ENCODE measurements at places on chromosomes 2 and 18. TPM values are rescaled to one million over a fixed set of nuclear protein-coding genes. Genes with fewer than 3 reads are reported as not detected.

DNA sequence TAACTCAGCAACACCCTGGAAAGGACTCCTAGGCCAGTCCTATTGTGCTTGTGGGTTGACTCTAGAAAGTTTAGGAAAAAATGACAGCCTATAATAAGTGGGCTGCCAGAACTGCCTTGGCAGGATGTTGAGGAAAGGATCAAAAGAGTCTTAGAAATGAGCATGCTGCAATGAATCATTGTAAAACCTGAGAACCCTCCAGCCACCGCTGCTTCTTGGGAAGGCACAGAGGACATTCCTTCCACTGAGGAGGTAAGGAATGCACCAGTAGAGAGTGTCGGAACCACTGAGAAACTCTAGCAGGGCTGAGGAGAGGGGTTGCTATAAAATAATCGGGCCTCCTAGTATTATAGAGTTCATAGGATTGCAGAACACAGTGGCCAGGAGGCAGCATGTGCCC, 146.7 kb upstream of the SMIM21 start:
- no peak for DNase-seq

WNT6 gene
- total RNA-seq = not detected

CNDP1 gene
- total RNA-seq = not detected

ALK gene
- not detected for total RNA-seq

DNA sequence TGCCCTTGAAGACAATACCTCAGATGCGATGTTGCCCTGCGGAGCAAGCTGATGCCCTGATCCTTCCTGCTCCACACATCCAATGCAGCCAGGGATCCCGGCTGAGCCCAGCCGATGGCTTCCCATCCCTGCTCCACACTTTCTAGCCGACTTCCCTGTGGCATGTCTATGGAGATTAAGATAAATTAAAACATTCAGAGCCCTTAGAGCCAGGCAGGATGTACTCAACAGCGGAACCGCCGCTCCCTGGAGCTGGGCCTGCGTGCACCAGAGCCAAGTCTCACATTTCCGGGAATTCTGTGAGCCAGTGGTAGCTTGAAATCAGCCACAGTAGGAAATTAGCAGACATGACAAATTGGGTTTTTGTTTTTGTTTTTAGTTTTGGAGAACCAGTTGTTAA, 620.6 kb downstream of the GALR1 start:
- DNase-seq = no peak

DNA sequence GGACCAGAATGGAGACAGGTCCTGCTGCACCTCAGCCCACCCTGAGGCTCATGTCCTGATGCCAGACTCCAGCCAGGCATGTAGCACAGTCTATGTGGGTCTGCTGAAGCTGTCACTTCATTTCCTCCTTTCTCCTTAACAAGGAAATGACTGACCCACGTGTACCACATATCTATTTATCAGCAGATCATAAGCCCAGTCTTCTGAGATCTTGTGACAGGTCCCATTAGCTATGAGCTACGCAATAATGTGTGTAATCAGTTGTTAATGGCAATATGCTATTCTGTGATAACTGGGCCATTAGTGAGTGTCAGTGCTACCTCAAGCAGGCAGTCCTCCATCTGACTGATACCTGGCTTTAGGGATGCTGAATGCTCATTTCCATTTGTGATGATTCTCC, 615.3 kb downstream of the BCL11A start:
- no peak for DNase-seq

DNA sequence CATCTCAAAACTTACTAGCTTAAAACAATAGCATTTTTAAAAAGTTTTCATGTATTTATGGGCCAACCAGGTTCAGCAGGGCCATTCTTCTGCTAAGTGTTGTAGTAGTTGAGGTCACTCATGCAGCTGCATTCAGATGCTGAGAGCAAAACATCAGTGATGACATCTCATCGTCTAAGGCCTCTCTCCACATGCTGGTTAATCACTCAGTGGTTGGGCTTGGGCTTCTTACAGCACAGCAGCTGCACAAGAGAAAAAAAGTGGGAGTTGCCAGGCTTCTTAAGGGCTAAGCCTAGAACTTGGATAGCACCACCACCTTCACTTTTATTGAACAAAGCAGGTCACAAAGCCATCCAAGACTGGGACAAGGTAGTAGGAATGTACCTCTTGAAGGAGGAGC, 190.3 kb downstream of the IRS1 start:
- DNase-seq = no peak

DNA sequence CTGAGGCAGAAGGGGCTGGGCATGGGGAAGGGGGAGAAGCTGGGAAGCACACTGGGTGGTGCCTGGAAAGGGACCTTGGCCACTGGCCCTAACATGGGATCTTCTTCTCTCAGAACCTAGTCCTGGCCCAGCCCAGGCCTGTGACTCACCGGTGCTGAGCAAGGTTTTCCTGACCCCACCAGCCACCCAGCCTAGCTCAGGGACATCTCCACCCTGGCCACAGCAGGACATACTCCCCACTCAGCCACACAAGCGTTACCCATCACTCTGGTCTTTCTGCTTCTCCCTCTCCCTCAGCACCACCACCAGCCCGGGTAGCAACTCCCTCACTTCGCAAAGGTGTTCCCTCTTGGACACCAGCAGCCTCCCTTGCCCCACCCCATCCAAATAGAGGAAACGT, 22.8 kb downstream of the TNS1 start:
- DNase-seq = no peak

DNA sequence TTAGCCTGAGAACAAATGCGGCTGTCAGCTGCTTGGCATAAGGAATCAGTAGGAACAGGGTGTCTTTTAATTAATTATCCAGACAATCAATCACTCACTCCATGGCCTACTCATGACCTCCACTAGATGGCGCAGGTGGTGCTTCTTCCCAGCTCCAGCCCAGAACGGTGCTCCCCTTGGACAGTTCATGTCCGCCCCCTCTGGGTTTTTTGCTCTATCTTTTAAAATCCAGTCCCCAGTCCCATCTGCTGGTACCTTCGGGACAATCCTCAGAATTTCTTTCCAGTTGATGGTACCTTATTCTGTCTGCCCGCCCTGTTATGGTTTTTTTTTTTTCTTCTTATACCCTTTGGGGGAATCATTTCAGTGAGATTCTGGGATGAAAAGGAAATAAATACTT, 99.8 kb downstream of the CACNB4 start:
- DNase-seq = peak; percentile 10

GRCh38 chr18:69358212-69358895, 42.3 kb upstream of the DOK6 start:
- DNase-seq = no peak

GRCh38 chr2:32594573-32594972, 33.3 kb upstream of the TTC27 start:
- no peak for DNase-seq

DNA sequence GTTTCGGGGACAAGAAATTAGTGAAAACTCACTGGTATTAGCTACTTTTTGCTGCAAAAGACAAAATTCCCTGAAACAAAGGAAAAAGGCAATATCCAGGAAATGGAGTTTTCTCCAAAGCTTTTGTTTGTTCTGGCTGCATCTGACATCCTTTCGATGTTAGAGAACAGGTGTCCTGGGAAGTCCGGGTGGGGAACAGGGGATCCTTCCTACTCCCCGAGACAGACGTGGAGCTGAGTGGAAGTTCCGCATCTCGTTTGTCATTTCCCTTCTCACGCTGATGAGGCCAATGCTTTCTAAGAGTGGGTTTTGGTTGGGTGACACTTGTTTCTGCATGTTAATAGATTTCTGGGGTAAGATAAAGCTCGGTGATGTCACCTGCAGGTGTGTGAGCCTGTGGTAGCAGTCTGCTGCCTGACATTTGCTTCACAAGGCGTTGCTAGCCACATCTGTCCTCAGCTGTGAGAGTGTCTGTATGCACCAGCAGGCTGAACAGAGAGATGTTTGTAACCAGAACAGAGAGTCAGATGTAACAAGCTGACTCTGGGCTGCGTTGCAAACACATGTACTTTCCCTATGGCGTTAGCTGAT, 125.9 kb downstream of the ACOXL start:
- no peak for DNase-seq

CDH20 gene
- total RNA-seq = not detected

UGT1A4 gene
- total RNA-seq = 0.12 TPM

GRCh38 chr2:228474466-228474865, 293.0 kb upstream of the SPHKAP start:
- no peak for DNase-seq
